ENCODE measurements at places on chromosomes 1 and 21.

GRCh38 chr1:18142471-18142870, 34.9 kb downstream of the IGSF21 start:
- DNase-seq = no peak

GRCh38 chr1:159675046-159675445, 39.3 kb downstream of the CRP start:
- no peak for DNase-seq

DNA sequence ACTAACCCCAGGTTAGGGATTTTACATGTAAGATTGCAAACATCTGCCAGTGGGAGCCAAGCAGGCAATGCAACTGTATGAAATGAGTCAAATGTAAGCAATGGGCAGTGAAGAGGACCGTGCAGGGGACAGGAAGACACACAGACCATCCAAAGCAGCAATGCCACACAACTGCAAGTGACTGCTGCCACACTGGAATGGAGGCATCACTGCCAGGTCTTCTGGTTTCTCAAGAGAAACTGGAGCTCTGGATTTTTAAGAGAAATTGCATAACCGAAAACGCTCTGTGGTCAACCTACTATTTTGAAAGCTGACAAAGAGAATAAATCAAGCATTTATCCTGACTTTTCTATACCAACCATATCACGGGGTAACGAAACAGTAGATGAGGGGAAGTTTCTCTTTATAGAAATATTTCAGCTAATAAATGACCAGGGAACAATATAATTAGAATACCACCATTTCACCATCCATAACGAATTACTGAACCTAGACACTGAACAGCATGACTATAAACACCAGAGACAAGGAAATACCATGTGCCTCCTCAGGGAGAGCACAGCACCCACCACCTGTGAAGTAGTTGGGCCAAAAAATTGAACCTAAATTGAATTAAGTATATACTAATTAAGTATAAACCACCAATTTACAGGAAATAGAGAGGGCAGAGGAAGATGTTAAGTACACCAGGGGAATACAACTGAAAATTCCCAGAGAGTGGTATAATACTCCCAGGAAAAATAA, 4.4 kb downstream of the AK2 start:
- no peak for DNase-seq

- DNase-seq = no peak
Measured at GRCh38 chr1:62508187-62508758, 71.4 kb downstream of the USP1 start.

DNA sequence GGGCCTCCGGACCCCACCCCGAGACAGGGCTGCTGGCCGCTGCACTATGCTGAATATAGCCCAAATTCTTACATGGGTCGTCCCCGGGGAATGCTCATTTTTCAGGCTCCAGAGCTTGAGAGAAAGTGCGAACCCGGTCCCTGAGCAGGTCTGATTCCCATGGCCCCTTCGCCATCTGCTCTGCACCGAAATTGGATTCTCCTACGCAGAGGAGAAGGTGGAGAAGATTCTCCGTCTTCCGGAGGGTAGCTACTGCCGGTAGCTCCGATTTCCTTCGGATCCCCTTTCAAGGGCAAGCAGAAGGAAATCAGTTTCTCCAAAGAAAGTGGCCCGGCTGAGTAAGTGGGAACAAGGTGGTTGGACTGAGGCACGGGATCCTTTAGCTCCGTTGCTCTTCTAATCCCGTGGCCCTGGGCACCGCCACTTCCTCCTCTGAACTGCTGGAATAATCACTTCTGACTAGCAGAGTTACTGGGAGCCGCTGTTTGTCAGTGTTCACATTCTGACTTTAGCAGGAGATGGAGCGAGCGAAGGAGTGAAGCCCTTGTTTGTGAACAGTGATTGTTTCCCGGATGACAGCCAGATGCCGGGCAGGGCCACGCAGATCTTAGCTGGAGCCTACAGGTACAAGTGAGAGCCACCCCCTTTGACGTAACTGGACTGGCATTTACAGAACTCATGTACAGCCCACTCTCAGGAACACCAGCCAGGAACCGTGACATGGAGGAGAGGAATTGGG, 1.1 kb upstream of the ZNF496 start:
- DNase-seq = no peak

All from esophagus squamous epithelium (tissue), 5 donors.